Left colon (tissue), 2 donors: ENCODE measurements at places on chromosomes 4 and X. TPM values are rescaled to one million over a fixed set of nuclear protein-coding genes. Genes with fewer than 3 reads are reported as not detected.

DNA sequence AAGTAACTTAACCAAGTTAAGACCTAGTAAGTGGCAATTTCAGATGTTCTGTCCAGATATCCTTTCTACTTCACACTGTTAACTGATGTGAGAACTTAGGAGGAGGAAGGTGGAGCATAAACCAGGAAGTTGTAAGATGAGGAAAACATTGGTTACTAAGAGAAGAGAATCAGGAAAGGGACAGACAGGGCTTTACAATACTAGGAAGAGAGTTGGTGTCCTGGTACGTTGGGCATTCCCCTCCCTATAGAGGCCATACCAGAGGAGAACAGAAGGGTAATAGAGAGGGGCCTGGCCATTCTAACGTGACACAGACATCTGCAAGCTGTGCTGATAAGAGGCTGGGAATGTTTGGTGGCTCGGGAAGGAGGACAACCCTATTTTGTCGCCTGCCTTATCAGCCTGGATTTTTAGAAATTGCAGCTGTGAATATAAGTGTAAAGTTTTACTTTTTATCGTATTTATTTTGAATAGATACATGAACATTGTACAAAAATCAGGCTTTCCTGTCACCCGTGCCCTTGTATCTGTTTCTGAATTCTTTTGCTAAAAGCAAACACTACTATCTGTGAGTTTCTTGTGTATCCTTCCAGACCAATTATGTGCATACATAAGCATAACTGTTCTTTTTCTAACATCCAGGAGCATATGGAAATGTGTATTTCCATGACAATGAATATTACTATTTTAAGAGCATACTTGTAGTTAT is 53.5 kb upstream of the HPRT1 start:
- DNase-seq = no peak

- DNase-seq = no peak
Observed at GRCh38 chrX:9072281-9072680, 38.4 kb upstream of the FAM9B start.

DNA sequence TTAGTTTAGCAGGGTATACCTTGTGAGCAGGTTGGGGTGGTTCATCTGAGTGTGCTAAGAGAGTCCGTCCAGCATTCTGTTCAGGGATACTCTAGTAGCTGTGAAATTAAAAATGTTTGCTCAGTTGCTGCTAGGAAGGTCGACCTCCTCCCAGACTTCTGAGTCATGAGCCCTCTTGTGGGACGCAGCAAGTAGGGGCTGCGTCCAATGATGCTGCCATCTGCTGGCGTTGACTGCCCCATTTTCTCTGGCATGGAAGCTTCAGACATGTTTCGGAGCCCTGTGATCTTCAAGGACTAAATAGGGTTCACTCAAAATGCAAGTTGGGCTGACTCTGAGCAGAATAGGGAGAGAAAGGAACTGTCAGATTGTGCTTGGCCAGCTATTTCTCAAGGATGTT is 201.0 kb upstream of the ARSJ start:
- DNase-seq = no peak

The FABP2 gene
- total RNA-seq = 102 TPM

GRCh38 chr4:104772849-104773248 is 278.2 kb upstream of the CXXC4 start:
- DNase-seq = no peak

DNA sequence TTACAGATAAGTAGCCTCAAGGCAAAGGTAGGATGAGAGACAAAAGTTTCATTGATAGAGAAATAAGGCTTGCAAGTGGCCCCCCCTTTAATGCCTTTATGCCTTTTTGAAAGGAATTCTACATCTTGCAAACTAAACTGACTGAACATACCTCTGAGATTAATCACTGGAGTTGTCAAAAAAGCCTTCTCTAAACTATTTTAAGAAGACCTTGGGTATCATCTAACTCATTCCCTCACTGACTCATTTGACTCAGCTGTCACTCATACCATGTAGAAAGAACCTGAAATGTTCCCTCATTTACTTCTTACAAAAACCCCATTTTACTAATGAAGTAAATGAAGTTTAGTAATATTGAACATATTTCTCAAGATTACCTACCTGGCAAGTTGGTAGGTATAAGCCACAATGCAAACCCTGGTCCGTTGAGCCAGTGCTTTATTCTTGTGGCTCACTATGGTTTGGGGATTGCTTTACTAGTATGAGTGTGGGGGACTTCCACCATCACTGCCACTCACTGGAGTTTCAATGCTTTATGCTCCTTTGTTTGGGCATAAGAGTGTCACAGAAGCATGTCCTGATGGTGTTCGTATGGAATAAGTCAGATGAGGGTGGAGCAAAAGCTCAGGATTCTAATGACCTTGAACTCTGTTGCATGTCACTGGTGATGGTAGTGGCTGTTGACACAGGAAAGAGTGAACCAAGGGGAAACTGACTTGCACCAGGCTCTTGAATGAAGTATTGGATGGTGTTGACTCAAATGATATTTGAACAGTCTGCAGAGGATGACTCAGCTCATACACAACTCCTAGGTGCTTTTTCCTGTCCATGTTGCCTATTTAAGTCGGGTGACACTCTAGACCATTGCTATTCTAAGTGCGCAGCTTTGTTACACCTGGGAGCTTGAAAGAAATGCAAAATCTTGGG is 305.5 kb upstream of the EMCN start:
- no peak for DNase-seq

The PWWP3B gene
- total RNA-seq = 0.25 TPM

GRCh38 chrX:152810403-152810802 is 20.2 kb downstream of the CETN2 start:
- DNase-seq = no peak

DNA sequence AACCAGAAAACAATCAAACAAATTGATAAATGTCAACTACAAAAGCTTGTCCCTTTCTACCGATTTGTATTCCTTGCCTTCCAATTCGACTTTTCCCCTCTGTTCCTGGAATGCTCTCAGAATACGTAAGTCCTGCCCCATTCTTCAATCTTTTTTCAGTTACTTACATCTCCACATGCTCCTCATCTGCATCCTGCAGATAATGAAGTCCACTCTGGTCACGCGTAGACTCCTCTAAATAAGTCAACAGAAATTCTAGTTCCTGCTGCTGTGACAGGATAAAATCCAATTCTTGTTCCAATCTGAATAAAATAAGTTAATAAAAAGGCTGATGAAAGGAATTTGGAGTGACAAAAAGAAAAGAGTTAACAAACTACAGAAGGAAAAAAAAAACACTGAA is 34.4 kb upstream of the RBM41 start:
- DNase-seq = no peak

DNA sequence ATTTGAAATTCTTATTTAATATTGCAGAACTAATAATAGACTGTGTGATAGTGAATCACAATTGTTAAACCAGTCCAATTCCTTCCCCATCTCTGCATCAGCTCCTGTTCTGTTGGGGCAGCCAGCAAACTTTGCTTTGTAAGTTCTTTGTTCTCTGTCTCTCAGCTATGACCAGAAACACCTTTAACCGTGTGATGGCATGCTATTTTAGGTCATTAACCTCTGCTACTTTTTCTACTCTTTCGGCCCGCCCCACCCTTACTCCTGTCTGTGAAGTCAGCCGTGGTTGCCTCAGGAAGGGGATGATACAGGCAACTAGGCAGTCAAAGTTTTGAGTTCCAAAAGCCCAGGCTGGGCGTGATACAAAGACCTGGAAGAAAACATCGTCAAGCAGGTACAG is 51.3 kb upstream of the EGFL6 start:
- DNase-seq = no peak

- DNase-seq = no peak
Observed at GRCh38 chr4:56790691-56791091, 30.8 kb downstream of the SPINK2 start.

DNA sequence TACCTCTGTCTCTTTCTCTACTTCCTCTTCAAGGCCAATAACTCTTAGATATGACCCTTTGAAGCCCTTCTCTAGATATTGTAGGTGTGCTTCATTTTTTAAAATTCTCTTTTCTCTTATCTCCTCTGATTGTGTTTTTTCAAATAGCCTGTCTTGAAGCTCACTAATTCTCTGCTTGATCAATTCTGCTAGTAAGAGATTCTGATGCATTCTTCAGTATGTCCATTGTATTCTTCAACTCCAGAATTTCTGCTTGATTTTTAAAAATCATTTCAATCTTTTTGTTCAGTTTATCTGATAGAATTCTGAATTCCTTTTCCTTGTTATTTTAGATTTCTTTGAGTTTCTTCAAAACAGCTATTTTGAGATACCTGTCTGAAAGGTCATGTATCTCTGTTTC is 47.9 kb downstream of the MCUB start:
- no peak for DNase-seq

- DNase-seq = no peak
Observed at GRCh38 chr4:24321616-24322015, 262.7 kb downstream of the DHX15 start.

The GAGE12E gene
- not detected for total RNA-seq

- no peak for DNase-seq
Observed at GRCh38 chr4:74370912-74371311, 6.0 kb downstream of the EREG start.

The PLXNB3 gene
- 5.4 TPM for total RNA-seq

GRCh38 chrX:77527233-77528001 is 80.2 kb downstream of the FGF16 start:
- no peak for DNase-seq

DNA sequence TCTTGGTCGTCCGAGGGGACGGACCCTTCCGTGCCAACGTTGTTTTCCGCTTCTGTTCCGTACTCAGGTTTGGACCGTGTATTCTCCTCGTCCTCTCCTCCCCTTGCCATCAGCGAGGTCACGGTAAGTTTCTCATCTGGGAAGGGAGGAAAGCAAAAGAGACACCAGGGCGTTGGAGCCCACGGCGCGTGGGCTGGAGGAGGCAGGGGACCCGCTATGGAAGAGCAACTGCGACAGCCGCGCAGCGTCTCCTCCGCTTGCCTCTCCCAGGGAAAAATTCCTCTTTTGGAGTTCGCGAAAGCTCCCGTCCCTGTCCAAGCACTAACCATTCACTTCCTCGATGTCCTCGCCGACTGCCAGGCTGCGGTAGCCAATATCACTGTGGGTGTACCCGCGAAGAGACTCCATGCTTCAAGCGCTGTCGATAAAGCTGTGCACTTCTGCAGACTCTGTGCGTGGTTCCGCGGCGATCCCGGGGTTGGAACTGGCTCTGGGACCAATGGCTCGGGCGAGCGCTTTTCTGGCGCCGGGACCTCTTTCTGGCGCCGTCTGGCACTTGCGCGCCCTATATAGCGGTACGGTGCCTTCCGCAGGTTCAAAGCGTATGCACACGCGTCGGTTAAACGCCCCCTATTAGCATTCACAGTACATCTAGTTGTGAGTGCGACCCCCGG is at the start of gene ESX1:
ESX1 (minus strand) TSS at position 492 of the 674 bp plus-strand sequence; CDS start at position 408, 84 bp downstream.
- DNase-seq = no peak

DNA sequence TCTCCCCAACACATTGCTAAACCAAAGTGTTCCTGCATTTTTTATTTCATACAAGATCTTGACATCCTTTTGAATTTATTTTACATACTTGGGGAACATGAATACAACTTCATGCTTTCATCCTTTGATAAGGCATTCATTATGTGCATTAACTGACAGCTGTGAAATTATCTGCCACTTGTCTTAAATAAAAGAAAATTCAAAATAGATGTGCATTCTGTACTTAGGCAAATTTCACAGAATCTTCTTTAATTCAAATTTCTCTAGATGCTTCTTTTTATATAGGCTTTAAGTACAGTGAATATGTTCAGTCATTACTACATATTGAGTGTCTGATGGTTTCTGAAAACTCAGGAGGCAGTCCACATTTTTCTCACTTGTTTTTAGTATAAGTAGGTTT is 518.1 kb downstream of the EPHA5 start:
- DNase-seq = no peak

The NBDY gene
- 18.9 TPM for total RNA-seq

DNA sequence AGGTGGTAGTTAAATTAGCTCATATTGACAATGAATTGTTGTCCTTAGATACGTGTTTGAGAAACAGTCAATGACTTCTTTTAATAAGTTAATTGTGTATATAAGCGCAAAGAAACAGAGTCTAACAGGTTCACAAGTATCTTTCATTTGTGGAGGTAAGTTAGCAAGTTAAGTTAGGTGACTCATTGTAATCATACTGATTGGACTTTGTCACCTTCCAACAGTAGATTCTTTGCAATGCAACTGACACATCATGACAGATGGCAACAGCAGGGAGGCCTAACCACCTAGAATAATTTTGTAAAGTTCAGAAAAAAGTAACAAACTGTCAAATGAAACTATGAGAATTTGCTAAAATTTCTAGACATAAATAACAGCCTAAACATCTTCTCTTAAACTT is 207.6 kb upstream of the PITX2 start:
- no peak for DNase-seq

GRCh38 chrX:140710710-140711109 is 1.2 kb downstream of the LINC00632 start:
- no peak for DNase-seq

DNA sequence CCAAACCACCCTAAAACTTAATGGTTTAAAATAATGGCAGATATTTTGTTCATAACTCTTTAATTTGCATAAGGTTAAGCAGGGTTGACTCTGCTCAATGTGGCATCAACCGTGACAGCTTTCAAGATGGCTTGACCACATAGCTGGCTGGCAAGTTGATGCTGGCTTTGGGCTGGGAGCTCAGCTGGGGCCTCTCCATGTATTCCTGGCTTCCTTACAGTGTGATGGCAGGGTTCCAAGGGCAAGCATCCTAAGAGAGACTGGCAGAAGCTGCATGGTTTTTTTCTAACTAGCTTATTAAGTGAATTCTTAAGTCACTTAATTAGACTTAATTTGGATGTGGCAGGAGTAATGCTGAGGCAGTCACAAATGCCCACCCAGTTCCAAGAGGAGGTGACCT is 4.5 kb downstream of the RP2 start:
- peak; percentile 9 for DNase-seq

GRCh38 chrX:85379174-85379907 is at the start of gene POF1B:
POF1B (minus strand) TSS chrX:85379665; CDS start chrX:85379454, 211 bp downstream.
- peak; percentile 89 for DNase-seq

The CDX4 gene
- total RNA-seq = not detected

DNA sequence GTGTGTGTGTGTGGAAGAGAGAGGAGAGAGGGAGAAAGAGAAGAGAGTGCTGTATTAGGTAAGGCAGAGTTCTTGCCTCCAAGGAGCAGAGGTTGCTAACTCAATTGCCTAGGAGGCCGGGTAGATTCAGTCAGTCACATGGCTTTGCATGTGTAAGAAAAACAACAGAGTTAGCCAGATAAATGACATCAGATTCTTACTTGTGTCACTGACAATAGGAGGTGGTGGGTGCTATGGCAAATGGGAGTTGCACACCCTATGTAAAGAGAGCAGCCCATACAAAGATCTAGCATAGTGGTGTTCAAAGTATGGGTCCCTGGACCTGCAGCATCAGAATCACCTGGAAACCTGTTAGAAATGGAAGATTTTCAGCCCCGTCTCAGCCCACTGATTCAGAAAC is 14.4 kb upstream of the PGRMC2 start:
- DNase-seq = no peak

The ADH6 gene
- total RNA-seq = 14.3 TPM

GRCh38 chr4:152943672-152944071 is 7.5 kb downstream of the FHDC1 start:
- no peak for DNase-seq
